ENCODE measurements at places on chromosomes 6 and 20.

DNA sequence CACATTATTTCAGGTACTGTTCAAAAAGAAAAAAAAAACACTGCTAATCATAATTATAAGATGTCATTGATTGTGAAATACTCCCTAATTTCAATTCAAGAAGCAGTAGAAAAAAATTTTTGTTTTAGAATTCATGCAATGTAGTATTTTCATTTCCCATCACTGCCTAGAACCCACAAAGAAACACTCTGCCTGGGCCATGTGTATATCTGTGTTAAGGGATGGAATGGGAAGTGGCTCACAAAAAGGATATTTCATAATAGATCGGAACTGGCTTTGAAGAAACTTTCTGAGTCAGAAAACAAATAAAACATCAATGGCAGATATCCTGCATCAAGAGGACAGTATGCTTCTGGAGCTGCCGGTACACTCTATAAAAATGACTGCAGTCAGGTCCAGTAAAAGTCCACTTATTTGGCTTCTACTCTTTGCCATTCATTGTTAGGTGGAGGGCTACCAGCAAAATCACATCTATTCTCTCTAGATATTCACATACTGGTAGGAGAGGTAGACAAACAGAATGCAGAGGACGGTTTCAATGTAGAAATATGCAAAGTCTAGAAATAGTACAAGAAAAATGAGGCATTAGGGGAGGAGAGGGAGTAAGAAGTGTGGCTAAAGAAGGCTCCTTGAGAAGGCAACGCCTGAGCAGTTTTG lies 135.0 kb upstream of the TNFAIP3 start:
- no peak for DNase-seq

DNA sequence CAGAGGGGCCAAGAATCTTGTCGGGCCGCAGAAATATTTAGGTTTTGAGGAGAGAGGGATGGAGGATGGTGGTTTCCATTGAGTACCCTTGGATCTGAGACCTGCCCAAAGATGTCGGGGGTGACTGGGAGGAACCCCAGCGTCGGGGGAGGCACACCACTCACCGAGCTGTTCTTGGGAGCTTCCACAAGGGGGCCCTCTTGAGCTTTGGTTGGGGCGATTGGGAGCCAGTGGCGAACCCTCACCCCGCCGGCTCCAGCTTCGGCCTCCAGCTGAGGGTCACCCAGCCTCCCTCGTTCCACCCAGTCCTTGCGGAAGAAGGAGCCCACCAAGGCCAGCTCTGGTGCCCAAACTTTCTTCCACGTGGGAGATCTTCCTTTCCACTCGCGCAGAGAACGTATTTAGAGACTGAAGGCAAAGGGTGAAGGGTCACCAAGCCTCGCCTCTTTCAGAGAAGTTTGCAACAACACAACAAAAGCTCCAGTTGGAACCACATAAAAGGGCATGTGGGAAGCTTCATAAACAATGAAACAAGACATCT lies 33.6 kb downstream of the APCDD1L start:
- peak; percentile 3 for DNase-seq

DNA sequence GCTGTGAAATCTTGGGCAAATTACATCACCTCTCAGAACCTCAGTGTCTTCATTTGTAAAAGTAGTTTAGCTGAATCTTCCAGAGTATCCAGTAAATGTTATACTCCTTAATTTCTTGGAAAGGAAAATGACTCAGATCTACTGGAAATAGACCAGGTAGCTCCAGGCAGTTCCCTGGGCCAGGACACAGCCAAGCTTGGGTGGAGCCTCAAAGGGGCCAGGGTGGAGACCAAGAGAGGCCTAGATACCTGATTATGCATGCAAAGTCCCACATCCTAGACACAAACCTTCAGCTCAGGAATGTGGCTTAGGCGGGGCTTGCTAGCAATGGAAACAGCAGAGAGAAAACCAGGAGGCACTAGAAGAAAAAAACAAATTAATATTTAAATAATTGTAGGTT lies 272.8 kb downstream of the MAFB start:
- DNase-seq, result no peak

GRCh38 chr6:19377722-19378121 lies 459.4 kb upstream of the ID4 start:
- DNase-seq, result no peak

- no peak for DNase-seq
These were observed 83.6 kb upstream of the C20orf144 start for GRCh38 chr20:33578510-33578909.

- no peak for DNase-seq
These were observed 93.2 kb downstream of the FOXF2 start for GRCh38 chr6:1482381-1483166.

DNA sequence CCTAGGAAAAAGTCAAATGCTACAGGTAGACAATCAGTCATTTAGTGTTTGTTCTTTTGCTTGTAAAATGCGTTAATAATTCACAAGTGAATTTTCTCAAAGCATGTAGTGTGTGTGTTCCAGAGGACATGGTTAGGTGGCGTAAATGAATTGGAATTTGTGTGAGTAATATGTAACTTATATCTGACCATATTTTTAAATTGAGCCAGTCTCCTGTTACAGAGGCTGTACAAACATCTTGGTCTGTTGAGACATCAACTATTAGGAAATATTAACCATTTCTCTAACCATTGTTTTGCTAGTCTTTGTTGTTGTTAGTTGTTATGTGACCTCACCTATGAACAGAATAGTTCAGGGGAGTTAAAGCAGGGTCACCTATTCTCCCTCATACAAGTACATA lies 22.7 kb downstream of the MCM8 start:
- DNase-seq, result no peak

- DNase-seq, result no peak
These were observed 9.6 kb downstream of the CCM2L start for GRCh38 chr20:32019563-32020463.

DNA sequence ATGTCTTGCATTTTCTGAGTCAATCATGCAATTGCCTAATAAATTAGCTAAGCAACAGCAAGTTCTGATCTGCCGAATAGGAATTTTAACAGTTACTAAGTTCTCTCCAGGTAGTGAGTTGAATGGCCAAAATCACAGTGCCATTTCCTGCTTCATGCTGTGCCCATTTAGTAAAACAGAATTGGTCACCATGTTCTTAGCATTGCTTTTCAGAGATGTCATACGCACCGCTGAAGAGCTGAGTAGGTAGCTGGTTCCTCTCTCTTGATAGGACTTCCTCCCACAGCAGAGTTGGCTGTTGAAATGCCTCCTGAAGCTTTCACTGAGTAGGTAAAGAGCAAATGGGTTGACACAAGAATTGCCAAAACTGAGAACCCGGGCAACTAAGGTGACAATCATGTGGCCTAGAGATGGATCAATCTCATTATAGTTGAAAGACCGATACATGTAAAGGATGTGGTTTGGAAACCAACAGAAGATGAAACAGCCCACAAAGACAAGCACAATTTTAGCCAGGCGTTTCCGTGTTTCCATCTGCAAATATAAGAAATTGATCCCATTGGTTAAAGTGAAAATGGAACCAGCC lies 57.1 kb upstream of the GJE1 start:
- DNase-seq, result no peak

- DNase-seq, result no peak
These were observed 24.8 kb upstream of the PCSK2 start for GRCh38 chr20:17202030-17202429.

- DNase-seq, result no peak
These were observed 9.6 kb upstream of the APCDD1L start for GRCh38 chr20:58524814-58525213.

DNA sequence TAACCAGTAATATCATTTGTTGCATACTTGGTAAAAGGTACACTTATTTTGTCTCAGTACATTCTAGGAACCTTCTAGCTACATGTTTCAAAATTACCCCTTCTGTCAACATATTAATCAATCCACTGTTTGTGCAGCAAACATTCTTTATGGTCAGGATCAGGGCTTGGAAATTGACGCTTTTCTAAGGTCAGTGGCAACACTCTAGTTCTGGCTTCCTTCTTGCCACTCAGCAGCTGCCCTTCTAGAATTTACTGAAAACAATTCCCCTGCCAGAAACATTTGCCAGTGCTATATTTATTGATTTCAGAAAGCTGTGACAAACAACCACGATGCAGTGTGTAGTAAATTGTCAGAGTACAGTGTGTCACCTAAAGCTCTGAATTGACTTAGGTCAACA lies 84.7 kb upstream of the FBXL4 start:
- no peak for DNase-seq

DNA sequence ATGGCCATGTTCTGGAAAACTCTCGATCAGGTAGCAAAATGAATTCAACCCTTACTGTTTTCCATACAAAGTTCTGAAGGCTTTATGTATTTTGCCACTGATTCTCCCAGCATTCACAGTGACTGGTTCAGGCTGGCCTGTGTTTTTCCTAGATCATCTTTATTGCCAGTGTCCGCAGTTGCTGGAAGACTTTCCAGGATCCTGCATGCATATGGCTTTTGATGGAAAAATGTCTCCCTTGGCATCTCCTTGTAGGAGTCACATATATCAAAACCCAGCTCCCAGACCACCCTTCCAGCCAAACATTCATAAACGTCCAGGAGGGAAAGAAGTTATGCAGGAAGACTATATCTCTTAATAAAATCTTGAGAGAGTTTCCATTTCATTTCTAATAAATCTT lies 588.8 kb downstream of the MAFB start:
- no peak for DNase-seq

- no peak for DNase-seq
These were observed 16.8 kb downstream of the TAF4 start for GRCh38 chr20:62048821-62049291.

GRCh38 chr20:4780245-4780644 lies 58.5 kb downstream of the PRND start:
- no peak for DNase-seq

DNA sequence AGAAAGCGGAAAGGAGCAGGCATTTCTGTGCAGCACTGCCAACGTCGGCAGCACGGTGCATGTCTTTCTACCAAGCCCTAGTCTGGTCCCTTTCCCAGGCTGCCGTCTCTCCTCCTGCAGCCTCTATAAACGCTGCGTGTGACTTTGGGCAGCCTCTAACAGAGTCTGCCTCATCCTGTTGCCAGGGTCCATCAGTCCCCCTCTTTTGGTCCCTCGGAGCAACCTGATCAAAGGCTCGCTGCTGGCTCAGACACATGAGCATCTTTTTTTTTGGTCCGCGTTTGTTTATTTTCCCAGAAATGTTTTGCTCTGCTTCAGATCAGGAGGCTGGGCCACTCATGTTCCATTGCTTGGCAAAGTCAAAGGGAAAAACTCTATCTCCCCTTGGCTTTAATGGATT lies 166.8 kb upstream of the CST7 start:
- no peak for DNase-seq

DNA sequence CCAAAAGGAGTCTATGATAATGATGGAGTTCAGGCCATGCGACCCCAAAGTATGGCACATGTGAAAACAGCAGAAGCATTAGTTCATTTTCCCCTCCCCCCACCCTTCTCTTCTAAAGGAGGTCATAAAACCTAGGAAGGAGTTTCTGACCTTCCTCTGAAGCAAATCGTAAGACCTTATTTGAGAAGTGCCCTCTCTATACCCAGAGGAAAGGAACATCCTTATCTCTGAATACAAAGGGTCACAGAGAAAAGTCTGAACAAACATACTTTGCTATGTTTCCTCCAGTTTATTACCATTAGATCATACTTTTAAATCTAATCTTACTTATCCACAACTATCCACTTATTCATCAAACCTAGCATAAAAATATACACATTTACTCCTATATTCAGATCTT lies 48.6 kb downstream of the SLX4IP start:
- DNase-seq, result no peak

- DNase-seq, result no peak
These were observed 68.9 kb downstream of the BMP7 start for GRCh38 chr20:57197352-57198131.

GRCh38 chr6:56911847-56912246 lies 43.1 kb upstream of the BEND6 start:
- DNase-seq, result no peak

- peak; percentile 29 for DNase-seq
These were observed 490.0 kb downstream of the GRIK2 start for GRCh38 chr6:101883505-101883904.

- DNase-seq, result no peak
These were observed 11.0 kb downstream of the ADA start for GRCh38 chr20:44640522-44640921.

- DNase-seq, result no peak
These were observed 692.0 kb downstream of the DHX35 start for GRCh38 chr20:39654171-39654570.

- DNase-seq, result no peak
These were observed 106.7 kb upstream of the AHI1 start for GRCh38 chr6:135604035-135604860.

DNA sequence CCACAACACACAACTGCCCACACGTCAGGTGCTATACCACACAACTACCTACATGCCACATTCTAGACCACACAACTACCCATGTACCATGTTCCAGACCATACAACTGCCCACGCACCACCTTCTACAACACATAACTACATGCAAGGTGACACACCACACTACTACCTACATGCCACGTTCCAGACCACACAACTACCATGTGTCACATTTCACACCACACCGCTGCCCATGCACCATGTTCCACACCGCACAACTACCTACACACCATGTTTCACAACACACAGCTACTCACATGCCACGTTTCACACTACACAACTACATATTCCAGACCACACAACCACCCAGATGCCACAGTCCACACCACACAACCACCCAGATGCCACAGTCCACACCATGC lies 19.8 kb downstream of the THBS2 start:
- no peak for DNase-seq

DNA sequence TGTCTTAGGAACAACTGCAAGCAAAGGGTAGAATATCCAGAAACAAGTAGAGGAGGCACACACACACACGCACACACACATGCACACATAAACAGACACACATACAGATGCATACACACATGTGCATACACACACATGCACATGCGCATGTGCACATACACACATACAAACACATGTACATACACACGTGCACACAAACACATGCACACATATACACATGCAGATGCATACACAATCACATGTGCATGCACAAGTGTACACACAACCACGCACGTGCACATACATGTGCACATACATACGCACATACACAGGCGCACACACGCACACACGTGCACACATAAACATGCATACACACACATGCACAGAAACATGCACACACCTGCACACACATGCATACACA lies 206.5 kb upstream of the OPRM1 start:
- no peak for DNase-seq

GRCh38 chr20:32523613-32524213 lies 61.4 kb downstream of the NOL4L start:
- DNase-seq, result no peak

GRCh38 chr6:41929924-41930323 lies 8.6 kb downstream of the BYSL start:
- DNase-seq, result no peak

DNA sequence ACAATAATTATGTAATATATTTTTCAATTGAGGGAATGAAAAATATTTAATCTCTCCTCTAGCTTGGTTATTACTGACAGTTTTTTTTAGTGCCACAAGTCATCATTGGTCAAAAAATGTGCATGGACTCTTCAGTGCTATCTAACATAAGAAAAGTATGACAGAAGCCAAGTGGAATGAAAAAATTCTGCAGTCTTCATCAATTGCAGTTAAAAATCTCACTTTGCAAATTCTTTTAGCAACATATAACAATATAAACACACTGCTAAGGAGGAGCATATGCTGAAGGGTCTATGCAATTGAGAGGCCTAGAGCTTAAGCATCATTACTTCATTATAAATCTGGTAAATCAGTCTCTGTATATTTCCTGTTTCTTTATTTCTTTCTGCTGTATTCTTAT lies 175.1 kb downstream of the ARHGAP18 start:
- no peak for DNase-seq

Data from foreskin melanocyte (primary cell).